ENCODE measurements at places on chromosomes 6 and 20.

DNA sequence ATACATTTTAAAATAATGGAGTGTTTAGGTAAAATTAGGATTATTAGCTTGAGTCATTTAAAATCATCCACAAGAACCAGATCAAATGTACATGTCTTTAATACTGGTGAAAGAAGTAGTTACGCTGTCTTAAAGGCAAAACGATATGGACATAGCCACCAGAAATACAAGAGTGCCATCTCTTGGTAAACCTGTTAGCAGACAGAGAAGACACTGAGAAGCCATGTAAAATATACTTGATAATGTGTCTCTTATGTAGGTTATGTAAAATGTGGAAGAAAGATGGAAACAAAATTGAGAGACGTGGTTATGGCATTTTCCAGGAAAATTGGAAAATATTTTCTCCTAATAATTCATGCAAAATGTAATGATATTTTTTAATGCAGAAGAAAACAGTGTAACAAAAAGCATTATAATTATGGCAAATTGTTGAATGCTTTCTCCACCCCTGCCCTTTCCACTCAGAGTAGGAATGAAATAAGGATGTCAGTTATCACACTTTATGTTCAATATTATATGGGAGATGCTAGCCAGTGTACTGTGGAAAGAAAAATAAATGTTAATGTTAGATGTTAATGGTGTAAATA, 12.2 kb upstream of the SLC17A2 start:
- DNase-seq = peak; percentile 6

DNA sequence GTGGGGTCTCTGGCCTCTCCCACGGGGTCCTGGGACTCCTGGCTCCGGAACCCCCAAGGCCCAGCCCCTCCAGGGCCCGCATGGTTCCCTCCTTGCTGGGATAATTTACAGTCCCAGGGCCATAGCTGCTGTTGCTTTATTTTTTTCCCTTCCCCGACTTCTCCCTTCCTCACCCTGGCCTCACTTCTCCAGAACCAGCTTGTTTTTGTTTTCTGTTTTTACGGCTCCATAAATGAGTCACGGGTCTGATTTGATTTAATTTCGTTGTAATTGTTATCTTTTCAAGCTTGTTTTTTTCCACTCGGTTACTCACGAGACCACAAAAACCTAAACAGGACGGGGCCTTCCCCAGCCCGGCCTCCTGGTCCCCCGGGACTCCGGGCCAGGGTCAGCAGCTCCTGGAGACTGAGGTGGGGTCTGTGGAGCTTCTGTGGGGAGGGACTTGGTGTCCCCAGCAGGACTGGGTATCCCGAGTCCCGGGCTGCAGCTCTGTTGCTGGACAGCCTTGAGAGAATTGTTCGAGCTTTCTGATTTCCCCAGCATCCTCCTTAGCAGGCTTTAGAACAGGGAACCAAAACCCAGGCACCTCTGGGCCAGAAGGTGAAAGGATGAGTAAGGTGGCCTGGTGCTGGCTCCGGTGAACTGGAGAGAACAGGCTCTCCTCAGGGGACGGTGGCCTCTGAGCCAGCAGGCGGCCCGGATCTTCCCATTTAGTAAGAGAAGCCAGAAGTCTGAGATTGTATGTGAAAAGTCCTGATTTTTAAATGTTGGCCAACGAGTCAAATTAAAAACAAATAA, 94.9 kb downstream of the CEBPB start:
- DNase-seq = no peak

DNA sequence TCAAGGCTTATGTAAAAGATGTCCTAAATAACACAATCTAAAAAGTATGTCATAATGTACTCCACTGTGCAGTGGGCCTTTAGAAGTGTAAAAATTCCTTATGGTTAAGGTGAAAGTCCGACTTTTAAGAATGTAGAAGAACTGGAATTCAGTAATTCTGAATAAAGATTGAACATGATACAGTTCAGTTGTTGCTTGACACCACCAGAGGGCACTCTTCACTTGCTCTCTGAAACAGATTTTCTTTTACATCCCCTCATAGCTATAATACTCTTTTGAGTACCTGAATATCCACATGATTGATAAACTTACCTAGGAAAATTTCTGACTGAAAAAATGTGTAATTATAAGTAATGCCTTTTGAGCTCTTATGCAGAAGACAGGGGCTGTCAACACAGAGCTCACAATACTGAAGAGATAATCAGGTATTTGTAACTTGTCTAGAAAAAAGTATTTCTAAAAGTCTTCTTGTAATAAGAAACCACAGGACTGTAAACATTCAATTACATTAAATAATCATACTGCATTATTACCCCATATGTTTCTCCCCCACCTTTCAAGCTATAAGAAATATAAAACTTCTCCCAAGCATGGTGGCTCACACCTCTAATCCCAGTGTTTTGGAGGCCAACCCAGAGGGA, 92.1 kb downstream of the POPDC3 start:
- peak; percentile 27 for DNase-seq

- DNase-seq = no peak
These were observed at the start of gene NKX2-2 for GRCh38 chr20:21513881-21514540. Gene NKX2-2, minus strand, starts transcription at chr20:21514064. Its CDS starts 395 bp downstream, at chr20:21513669.

GRCh38 chr20:2153326-2153725, 51.7 kb downstream of the STK35 start:
- no peak for DNase-seq

DNA sequence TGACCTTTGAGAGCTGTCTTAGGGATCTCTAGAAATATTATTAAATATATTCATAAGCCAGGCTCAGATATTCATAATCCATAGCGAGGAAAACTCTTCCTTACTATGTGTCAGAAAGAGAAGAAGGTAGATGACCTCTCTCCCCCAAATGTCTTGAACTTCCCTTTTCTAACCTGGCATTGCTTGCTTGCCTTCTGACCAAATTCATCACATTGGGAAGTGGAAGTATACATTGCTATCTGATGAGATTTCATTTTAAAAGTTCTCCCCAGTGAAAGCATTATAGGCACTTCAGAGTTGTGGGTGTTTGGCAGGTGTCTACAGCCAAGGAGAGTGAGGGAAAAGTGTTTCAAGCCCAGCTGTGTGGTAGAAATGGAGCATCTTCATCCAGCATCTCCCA, 197.3 kb downstream of the ZFAND3 start:
- no peak for DNase-seq

- DNase-seq = no peak
These were observed 232.5 kb downstream of the TFAP2C start for GRCh38 chr20:56861590-56861989.

DNA sequence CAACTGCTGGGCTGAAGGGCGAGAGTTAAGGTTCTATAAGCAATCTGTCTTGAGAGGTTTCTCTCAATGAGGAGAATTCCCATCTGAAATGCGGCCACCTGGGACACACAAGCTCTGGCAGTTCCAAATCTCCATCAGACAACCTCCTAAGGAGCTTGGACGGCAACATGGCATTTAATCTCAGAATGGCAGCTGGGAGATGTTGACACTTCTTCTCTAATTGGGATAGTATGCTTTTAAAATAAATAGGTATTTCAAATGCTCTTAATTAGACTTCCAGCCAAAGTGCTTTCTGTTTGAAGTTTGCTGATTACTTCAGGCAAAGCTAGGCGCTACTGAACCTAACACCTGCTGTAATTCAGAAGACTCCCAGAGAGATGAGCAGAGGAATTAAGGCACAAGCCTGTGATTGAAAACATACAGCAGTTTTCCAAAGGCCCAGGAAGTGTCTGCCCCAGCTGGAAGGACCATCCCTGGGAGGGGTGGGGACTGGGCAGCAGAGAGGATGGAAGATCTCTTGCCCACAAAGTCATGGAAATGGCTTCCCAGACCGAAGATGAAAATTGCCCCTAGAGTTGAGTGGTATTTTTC, 59.1 kb upstream of the KCNK16 start:
- no peak for DNase-seq

- no peak for DNase-seq
These were observed 32.3 kb downstream of the YTHDF1 start for GRCh38 chr20:63183422-63184146.

GRCh38 chr20:6074145-6074561, 20.3 kb upstream of the LRRN4 start:
- peak; percentile 39 for DNase-seq

DNA sequence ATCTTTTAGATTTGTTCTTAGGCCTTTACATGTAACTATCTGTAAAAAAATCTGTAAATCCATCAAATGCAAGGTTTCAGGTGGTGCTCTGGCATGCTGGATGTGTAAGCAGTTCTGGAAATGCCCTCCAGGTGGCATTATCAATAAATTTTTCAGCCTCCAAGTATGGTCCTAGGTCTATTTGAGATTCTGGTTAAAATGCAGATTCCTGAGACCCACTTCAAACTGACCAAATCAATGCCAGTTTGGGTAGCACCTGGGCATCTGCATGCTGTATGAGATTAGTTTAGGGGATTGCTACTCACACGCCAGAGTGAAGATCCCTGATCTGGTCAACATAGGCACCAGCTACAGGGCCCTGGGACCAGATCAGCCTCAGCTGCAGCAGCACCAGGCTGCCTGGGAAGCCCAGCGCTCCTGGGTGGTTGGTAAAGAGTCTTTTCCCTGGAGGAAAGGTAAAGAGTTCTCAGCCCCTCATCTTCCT, 507.3 kb upstream of the CITED2 start:
- peak; percentile 31 for DNase-seq

DNA sequence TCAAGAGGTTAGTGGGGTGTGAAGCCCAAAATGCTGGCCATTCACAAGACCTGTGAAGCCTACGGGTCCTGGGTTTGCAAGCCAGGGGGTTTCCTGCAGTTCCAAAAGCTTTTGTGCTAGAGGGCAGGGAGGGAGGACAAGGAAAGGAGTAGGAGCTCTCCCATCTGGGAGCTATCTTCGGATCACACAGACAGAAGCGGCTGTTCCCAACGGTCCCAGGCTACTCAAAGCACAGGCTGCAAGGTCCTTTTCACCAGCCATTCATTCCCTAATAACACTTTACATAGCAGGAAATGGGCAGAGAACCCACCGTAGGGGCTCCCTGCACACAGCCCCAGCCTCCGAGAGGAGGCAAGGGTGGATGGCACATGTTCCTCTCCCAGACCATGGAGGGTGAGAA, 296.9 kb downstream of the FOXC1 start:
- no peak for DNase-seq

GRCh38 chr20:5192570-5193431, 66.0 kb downstream of the CDS2 start:
- no peak for DNase-seq

- DNase-seq = no peak
These were observed 291.6 kb downstream of the MAFB start for GRCh38 chr20:40397467-40397866.

DNA sequence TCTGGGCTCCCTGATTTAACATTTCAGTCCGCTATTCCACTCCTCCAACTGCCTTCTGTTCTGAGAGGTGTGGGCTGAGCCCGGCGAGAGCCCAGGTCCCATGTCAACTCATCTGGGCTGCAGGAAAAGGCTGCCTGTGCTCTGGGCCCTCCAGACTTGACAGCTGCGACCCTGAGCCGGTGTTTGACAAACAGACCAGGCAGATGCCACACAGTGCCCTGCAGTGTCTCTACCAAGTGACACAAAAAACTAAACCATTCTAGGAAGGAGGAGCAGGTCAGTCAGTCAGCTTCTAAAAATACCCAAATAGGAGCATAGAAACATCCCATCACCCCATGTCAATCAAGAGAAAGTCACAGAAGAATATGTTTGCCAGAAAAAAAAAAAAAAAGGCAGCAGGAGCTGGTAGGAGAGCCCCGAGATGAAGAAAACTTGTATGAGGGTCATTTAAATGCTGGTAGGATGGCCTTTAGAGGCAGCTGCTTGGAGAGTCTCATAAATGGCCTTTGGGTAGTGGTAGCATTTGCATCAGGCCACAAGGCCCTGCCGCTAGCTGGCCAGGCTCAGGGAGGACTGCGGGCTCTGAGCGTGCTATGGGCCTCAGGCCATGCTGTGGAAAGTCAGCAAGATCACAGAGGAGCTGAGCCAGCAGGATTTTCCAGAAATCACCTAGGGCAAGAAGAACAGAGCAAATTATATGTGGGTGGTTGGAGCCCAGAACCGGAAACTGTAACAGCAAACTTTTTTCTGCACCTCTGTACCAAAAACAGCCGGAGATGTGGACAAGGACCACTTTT, 36.6 kb upstream of the GFOD1 start:
- DNase-seq = peak; percentile 58

GRCh38 chr20:38927902-38928578, 1.8 kb downstream of the FAM83D start:
- DNase-seq = no peak

DNA sequence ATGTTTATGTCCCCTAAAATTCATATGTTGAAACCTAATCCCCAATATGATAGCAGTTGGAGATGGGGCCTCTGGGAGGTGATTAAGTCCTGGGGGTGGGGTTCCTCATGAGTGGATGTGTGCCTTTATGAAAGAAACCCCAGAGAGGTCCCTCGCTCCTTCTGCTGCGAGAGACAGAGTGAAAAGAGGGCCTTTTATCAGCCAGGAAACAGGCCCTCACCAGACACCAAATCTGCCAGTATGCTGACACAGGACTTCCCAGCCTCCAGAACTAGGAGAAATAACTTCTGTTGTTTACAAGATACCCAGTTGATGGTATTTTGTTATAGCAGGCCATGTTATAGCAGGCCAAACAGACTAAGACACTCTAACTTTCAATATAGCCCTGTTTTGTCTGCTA, 100.9 kb upstream of the NFATC2 start:
- no peak for DNase-seq

- peak; percentile 44 for DNase-seq
These were observed 342.5 kb upstream of the JARID2 start for GRCh38 chr6:14903176-14904038.
